HT1080 (cell line): ENCODE measurements at places on chromosomes 12 and 14.
A peak's percentile ranks its signal among the peaks of the same experiment; 100 is the strongest.

DNA sequence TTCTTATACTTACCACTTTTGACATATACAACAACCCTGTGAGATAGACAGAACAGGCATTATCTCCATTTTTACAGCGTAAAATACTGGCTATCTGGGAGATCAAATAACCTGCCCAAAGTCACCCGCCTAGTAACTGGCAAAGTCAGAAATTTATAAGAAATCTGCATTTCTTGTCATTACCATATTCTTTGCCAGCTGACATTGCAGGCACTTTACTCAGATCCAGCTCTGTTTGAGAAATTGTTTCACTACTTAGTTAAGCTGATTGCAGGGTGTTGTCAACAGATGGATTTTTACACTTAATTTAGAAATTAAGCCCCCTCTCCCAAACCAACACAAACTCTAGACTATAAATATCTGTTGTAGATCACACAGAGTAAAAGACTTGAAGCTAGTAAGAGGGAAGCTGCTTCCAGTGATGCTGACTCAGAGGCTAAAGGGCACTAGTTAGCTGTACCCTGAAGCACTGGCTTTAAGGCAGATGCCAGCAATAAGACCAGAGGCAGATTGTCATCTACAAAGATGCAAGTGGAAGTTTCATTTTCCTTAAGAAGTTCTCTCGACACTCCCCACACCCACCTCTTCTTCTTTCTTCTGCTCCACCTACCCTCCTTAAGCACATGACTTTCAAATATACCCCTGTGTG is 153.1 kb downstream of the ANO6 start:
- peak; percentile 53 for DNase-seq

DNA sequence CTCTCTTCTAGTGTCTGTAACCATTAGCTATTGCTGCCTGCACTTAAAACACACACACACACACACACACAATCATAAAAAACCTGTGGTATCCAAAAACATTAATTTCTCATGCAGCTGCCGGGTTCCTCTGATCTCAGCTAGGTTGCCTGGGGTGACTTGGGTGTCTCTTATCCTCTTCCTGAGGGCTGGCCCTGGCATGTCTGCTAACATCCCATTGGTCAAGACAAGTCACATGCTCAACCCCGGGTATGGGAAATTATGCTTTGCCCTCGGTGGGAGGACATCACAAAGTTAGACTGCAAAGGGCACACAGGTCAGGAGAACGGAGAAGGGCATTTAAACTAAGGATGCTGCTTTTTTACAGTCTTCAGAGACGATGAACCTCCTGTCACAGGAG is 55.7 kb downstream of the TRPV4 start:
- DNase-seq: peak; percentile 65

DNA sequence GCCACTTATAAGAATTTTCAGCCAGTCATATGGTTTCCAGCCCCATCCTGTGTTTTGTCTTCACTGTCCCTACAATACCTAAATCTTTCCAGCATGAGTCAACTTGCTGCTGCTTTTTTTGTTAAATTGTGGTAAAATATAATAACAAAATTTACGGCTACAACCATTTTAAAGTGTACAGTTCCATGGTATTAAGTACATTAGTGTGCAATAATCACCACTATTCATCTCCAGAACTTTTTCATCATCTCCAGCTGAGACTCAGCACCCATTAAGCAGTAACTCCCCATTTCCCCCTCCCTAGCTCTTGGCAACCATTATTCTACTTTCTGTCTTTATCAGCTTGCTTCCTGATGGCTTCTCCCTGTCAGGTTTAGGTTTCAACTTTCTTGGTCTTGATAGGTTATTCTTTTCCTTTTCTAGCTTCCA is 39.1 kb downstream of the FRS2 start:
- peak; percentile 39 for DNase-seq

- no peak for DNase-seq
Observed at GRCh38 chr14:104367866-104368750, 211.5 kb upstream of the C14orf180 start.

DNA sequence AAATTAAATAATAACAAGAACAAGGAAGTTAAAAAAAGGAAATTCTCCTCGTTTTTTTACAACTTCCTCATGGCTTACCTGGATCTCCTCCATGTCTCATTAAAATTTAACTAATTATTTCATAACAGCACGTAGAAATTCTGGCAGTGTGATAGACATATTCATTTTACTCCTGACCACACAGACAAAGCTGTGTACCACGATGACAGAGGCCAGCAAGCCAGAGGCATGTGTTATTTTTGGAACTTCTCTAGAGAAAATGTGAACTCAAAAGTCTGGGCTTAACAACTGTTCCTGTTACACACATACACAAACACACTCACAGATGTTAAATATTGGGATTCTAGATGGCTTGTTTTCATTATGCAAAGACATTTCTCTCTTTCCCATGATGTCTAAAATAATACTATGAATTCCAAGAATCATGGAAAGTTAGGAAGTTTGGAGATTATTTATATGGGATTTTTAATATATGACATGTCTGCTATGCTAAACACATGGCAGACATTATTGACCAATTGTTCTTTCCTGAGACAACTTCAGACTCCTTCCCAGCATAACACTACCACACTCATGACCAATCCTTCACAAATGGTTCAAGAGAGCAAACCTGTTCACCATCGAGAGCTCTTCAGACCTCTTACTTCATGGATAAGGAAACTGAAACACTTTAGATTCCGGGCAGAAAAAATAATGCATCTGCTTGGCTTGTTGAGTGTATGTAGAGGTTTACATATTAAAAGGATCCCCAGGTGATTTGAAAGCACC is 158.7 kb downstream of the DACT1 start:
- no peak for DNase-seq

- DNase-seq: no peak
Observed at GRCh38 chr14:35121026-35121886, 534 bp downstream of the PPP2R3C start.

- DNase-seq: peak; percentile 94
Observed at GRCh38 chr12:64733857-64734256, 25.3 kb downstream of the GNS start.

DNA sequence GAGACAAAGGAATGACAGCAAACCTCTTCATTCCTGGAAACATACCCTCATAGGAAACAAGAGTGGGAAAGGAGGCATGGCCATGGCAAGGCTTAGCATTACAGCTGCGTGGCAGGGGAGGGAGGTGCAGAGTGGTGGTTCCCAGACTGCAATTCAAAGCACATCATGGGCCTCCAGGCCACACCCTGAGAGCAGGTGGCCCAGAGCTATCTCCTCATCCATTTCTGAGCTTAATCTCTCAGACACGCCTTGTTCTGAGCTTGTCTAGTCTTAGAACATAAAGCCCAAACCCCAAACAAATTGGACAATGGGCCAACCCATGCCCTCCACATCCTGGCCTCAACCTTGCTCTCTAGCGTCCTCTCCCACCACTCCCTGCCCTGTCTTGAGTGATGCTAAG is 5.9 kb upstream of the KRT3 start:
- DNase-seq: no peak

- no peak for DNase-seq
Observed at GRCh38 chr14:99596071-99596627, 7.9 kb downstream of the CCDC85C start.

DNA sequence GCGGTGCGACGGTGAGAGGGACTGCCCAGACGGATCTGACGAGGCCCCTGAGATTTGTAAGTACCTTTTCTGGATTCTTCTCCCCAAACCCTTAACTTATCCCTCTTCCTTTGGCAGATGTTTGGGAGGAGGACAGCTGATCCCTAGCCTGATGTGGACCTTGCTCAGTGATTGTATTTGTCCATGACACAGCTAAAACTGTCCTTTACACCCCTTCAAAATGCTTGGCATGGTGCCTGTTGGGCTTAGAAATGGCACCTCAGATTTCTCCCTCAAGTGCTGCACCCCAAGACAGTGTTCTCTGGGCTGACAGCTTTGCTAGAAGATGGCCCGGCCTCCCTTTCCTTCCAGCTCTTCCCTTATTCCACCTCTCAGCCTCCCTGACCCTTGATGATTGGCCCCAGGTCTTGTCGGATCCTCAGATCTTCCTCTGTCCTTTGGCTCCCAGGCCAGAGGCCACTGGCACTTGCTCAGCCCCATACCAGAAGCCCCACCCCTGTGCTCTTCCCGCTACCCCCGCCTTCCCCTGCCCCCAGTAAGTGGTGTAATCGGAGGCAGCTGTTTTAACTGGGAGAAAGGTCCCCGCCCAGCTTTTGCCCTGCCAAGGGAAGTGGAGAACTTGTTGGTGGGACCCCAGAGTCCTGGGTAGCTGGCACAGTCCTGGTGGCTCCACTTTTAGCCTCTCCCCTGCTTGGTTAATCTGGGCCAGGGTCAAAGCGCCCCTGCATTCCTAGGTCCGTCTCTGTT is 8.7 kb downstream of the LRP1-AS start:
- DNase-seq: no peak

DNA sequence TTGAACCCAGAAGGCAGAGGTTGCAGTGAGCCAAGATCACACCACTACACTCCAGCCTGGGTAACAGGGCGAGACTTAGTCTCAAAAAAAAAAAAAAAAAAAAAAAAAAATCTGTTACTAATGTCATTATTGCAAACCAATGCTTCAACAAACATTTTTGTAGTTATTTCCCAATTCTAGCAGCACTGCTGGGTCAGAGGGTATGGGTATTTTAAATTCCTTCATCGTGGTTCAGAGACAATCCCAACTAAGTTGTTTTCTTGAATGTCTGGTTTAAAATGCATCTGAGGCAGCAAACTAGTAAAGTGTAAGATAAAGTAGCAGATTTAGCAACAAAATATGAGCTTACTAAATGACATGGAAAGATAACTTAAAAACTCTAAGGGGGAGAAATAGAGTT is 65.6 kb downstream of the FERMT2 start:
- no peak for DNase-seq

DNA sequence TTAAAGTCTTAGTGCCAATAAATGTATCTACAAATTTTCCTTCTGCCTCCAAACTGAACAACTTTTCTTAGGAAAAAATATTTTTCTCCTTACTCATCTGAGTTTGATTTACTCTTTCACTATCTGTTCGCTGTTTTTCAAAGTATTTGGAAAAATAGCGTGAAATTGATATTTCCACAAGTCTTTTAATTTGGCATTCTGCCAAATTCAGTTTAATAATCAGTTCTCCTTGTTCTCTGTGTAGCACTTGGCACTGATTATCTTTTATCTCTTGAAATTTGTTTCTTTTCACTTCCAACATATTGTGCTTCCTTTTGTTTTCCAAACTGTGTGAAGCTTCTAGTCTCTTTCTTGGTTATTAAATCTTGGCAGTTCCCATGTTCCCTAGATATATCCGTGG is 559.8 kb downstream of the RPL10L start:
- DNase-seq: no peak

DNA sequence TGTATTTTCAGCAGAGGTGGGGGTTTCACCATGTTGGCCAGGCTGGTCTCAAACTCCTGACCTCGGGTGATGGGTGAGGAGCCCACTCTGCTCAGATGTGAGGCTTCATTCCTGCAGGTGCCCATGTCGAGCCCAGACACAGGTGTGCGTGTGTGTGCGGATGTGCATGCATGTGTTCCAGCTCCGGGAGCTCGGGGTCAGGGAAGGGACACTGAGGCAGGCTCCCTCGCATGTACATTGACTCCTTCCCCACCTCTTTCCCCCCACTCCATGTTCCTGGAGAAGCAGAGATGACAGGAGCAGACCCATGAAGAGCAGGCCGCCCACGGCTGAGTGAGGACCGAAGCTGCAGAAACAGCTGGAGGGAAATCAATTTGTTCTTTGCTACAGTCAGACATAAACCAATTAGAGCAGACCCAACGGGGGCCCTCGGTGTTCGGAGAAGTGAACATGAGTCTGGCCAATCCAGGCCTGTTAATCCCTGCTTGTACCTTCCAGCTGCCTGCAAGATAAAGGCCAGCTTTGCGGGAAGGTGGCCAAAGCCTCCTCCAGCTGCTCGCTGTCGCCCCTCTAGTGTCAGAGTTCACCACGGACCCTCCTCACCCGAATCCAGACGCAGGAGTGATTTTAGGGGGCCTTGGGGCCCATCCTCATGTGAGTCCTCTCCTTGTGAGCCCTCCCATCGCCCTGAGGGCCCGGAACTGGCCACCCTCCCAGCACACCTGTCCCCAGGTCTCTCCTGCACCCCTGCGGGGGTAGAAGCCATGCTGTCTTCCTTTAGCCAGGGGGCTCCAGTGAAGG is 321.0 kb upstream of the RTL1 start:
- no peak for DNase-seq

DNA sequence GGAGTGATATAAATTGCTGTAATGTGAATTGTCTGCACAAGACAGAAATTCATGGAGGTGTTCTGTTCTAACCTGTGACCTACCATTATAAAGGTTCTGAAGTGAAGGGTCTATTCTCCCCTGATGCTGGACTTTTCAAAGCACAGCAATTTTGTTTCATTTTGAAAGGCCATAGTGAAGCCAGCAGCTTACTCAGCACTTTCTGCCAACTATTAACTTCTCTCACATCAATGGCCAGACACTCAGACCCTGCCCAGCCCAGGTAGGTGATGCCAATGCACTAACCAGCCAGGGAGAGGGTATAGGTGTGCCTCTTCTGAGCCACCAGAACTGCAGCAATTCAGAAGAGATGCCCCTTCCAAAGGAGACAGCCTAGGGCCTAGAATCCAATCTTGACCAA is 43.9 kb downstream of the SLC15A4 start:
- no peak for DNase-seq

- no peak for DNase-seq
Observed at GRCh38 chr14:85532374-85533022, 2.6 kb downstream of the FLRT2 start.

DNA sequence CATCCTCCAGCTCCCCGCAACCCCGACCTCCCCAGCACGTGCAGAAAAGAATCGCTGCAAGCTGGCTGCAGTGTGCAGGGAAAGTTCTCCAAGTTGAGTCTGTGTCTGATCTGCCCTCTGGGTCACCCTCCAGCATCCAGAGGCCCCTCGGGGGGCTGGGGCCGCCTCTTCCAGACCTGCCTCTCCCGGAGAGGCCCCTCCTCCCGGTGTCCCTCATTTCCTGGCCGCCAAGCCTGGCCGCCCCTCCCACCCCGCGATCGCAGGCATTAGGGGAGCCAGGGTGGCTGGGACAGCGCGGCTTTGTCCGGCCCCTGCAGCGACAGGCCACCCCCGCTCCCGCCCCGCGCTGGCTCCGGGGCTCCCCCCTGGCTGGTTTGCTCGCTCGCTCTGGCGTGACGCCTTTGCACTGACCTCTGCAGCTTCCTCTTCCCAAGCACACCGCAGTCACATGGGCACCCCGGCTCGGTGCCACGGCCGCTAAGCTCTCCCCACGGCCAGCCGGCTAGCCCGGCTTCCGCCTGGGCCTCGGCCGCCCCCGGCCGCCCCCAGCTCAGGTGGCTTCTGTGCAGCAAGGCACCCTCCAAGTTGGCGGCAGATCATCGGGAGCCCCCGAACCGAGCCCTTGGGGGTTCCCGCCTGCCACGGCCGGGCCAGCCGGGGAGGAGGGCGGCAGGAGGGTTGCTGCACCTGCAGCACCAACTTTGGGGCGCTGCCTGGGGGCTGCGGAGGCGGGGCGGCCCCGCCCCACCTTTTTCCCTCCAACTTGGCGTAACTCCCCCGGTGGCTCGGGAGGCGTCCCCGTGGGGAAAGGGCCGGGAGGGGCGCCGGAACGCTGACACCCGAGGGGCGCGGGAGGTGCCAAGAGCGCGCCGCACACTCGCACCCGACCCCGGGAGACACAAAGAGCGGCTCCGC is 43.7 kb downstream of the KDM2B start:
- peak; percentile 48 for DNase-seq

- no peak for DNase-seq
Observed at GRCh38 chr12:64270411-64270810, 48.3 kb upstream of the KICS2 start.
